Ovary (tissue), 10 donors: ENCODE measurements at places on chromosomes 2 and 18. TPM values are rescaled to one million over a fixed set of nuclear protein-coding genes. Genes with fewer than 3 reads are reported as not detected.
A peak's percentile ranks its signal among the peaks of the same experiment; 100 is the strongest.

The MROH2A gene
- total RNA-seq, result not detected

DNA sequence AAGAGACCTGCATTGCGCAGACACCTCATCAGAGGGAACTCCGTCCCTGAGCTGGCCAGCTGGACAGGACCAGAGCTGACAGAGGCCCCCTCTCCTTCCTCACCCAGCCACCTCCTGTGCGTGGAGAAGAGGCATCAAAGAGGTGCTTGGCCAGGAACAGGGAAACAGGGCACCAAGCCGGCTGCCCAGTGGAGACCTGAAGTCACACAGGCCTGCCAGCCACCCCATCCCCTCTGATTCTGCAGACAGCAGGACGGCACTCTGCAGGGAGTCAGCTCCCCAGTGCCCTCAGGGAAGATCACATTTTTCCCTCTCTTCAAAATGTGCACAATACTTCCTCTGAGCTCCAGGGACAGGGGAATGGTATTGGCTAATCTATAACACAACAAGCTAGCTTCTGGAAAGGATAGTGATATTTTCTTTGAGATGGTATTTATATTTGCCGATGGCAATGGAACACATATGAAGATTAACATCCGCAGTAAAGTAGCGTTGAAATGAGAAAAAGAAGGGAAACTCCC lies 30.5 kb downstream of the SLC1A4 start:
- no peak for DNase-seq

DNA sequence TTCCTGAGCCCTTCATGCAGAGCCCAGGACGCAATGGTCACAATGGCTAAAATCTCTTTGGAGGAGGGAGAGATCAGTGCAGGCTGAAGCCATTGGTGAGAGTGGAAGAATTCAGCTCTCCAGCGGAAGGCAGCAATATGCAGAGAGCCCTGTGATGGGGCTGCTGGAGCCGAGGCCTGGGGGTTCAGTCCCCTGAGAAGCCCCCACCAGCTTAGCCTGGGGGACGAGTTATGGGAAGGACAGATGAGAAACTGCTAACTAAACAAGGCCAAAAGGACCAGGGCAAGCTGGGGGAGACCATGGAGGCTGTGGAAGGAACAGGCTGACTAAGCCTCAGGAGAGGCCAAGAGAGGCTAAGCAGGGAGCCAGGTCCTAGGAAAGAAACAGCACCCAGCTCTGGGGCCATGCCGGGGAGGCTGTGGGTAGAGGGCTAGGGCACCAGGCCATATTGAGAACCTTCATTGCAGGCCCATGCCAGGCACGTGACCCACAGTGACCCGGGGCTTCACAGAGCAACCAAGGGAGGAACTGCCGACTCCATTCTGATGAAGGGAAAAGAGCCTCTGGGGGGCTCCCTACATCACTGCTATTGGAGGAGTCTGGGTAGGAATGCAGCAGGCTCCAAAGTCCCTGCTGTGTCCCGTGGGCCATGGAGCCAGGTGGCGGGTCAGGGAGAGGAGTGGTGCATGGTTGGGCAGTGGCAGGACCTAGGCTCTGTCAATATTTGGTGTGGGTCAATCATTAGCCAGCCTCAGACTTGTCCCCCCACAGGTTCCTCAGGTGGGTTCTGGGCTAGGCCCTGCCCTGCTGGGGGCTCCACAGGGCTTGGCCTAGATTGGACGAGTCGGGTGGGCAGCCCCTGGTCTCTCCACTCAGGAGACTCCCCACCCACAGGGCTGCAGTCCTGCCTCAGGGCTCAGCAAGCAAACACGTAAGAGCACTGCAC lies 19.8 kb downstream of the PROC start:
- DNase-seq, result no peak

- DNase-seq, result no peak
These were observed 51.3 kb downstream of the ACSL3 start for GRCh38 chr2:222912117-222912516.

The OST4 gene
- total RNA-seq, result 279 TPM

The ANKRD30B gene
- not detected for total RNA-seq

The DSC3 gene
- 0.37 TPM for total RNA-seq

The VWA3B gene
- total RNA-seq, result 2.2 TPM

- DNase-seq, result peak; percentile 70
These were observed 593 bp downstream of the ZNF514 start for GRCh38 chr2:95158891-95159619.

- DNase-seq, result no peak
These were observed 76.9 kb upstream of the PMAIP1 start for GRCh38 chr18:59822612-59823550.

DNA sequence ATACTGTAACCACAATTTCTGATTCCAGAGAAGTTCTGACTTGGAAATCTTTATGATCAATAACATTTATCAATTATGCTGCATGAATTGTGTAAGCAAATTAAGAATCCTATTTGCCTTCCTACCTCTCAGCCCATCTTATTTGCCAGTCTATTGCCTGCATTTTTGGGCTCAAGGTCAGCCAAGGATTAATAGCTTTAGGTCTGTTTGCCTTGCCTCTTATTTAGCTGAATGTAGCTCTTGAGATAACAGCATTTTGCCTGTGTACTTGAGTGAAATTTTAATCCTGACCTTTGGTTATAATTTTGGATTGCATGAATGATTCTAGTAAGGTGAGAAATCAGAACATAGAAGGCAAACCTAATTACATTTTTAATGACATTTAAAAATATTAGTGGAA lies 51.2 kb downstream of the MYO3B start:
- no peak for DNase-seq

DNA sequence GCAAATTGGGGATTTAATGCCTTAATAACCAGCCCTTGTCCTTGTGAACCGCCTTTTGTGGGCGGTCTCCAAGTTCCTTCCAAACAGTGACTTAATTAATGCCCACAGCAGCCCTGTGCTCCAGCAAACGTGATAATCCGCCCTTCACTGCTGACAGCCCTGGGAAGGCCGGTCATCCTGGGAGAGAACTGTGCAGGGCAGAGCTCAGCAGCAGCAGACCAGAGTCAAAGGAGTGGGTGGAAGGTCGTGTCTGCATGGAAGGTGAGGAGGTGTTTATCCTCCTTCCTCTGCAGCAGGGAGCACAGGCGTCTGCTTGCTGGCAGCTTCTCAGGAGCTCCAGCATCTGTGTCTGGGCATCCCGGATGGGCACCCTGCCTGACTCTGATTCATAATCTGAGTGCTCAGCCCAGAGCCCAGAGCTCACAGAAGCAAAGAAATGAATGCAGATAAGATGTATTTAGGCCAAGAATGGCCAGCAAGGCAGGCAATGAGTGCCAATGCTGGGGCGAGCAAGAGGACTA lies 270.0 kb upstream of the PXDN start:
- DNase-seq, result no peak

DNA sequence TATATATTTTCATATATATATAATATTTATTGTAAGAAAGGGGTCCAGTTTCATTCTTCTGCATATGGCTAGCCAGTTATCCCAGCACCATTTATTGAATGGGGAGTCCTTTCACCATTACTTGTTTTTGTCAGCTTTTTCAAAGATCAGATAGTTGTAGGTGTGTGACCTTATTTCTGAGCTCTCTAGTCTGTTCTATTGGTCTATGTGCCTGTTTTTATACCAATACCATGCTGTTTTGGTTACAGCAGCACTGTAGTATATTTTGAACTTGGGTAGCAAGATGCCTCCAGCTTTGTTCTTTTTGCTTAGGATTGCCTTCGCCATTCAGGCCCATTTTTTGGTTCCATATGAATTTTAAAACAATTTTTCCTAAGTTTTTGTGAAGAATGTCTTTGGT lies 320.1 kb downstream of the CDH2 start:
- no peak for DNase-seq

The TRIM54 gene
- total RNA-seq, result 0.34 TPM
